ENCODE measurements at places on chromosomes 5 and 9.

DNA sequence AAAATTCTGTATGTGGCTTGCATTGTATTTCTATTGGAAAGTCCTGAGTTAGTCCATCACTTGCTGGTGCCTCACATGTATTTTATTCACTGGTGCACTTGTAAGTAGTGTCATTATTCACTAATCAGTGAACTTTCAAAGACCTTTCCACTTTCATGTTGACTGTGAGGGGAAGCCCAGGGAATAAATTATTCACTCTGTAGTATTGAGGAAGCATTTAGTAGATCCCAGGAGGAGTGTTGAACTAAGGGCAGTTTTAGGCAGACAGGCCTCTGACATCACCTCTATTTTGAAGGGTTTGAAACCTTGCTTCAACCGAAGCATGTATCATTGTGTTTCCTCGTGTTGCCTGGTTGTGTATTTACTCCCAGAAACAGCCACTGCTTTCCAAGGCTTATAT lies 705.4 kb upstream of the RIOK2 start:
- no peak for DNase-seq

- DNase-seq: no peak
These were observed 483 bp downstream of the C9orf85 start for GRCh38 chr9:71911908-71912335.

- DNase-seq: no peak
These were observed 45.9 kb upstream of the TRMT10B start for GRCh38 chr9:37707748-37708147.

DNA sequence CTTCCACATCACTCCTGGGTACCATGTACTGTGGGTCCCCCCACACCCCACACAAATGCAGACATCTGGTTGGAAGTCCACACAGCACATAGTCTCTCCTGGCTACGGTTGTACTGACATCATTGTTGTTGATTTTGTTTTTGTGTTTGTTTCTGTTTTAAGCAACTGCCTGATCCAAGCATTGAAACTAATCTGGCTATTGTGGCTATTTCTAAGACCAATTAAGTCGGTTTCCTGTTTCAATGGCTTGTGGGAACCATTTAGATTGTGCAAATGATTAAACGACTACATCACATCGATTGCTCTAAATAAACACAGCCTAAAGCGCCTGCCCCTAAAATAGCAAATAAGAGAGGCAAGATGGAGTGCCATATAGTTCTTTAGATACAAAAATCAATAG lies 226.8 kb upstream of the IRX4 start:
- DNase-seq: no peak

- no peak for DNase-seq
These were observed 634.9 kb upstream of the ZNF608 start for GRCh38 chr5:125381290-125381689.

DNA sequence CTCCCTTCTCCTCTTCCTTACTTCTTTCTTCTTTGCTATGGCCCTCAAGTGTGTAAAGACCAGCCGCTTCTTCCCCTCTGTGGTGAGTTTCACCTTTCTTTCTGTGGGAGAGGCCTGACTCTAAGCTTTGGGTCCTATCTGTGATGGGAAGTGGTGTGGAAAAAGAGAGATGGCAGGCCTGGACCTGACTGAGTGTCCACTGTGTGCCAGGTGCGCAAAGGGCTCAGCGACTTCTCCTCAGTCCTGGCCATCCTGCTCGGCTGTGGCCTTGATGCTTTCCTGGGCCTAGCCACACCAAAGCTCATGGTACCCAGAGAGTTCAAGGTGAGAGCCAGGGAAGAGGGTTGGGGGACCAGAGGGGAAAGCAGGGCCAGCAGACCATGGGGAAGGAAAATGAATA lies 5.9 kb downstream of the SLC4A9 start:
- DNase-seq: no peak

DNA sequence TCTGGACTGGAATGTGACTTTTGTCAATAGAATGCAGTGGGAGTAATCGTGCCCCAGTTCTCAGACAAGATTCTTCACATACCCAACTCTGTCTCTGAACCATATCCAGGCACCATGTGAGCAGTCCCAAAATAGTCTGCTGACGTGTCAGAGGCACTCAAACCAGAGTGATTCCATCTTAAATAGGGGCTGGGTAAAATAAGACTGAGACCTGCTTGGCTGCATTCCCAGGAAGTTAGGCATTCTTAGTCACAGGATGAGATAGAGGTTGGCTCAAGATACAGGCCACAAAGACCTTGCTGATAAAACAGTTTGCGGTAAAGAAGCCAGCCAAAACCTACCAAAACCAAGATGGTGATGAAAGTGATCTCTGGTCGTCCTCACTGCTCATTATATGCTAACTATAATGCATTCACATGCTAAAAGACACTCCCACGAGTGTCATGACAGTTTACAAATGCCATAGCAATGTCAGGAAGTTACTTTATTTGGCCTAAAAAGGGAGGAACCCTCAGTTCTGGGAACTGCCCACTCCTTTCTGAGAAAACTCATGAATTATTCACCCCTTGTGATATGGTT lies 16.9 kb upstream of the PLCXD3 start:
- no peak for DNase-seq

DNA sequence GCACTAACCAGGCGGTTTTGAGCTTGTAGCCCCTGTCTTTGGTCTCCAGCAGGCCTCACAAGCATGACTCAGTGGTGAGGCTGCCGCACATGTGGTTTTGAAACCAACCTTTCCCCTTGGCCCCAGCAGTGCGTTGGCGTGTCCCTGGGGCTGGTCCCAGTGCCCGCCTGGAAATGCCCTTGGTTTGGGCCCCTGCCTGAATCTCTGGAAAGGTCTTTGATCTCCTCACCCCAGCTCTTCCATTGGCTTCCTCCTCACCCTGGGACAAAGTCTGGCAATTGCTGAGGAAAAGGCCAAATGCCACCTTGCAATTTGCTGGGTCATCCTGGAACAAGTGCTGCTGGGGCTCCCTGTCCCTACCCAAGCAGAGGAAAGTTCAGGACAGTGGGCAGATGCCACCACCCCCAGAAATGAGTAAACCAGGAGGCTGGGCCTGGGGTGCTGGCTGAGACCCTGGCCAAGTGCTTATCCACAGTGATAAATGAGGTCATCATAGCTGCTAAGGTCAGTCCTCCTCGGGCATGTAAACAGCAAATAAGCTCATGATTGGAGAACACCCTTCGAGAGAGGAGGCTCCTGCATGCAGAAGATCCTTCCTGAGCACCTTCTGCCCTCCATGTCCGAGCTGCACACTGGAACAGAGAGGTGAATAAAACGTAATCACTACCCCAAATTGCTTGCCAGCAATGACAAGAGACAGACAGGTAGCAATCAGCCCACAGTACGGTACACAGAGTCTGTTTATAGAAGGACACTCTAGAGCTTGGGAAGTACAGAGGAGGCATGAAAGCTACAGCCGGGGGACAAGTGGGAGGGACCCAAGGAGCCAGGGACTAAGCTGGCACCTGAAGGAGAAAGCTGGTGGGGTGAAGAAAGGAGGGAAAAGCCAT lies 98.9 kb upstream of the CPEB4 start:
- no peak for DNase-seq

DNA sequence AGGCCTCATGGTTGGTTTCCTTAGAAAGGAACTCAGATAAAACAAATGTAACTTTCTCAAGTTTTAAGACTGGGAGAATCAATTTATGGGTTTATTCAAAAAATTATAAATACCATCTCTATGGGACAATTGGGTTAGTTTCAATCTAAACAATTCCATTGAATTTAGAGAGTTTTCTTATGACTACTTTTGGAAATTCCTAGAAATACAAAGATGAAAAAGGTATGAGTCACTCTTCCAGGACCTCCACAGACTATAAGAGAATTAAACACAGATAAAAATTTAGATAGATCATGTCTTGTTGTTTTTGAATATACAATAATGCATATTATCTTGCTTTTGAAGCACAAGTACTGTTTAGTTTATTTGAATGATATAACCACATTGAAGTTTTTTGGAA lies 188.7 kb downstream of the CHSY3 start:
- no peak for DNase-seq

DNA sequence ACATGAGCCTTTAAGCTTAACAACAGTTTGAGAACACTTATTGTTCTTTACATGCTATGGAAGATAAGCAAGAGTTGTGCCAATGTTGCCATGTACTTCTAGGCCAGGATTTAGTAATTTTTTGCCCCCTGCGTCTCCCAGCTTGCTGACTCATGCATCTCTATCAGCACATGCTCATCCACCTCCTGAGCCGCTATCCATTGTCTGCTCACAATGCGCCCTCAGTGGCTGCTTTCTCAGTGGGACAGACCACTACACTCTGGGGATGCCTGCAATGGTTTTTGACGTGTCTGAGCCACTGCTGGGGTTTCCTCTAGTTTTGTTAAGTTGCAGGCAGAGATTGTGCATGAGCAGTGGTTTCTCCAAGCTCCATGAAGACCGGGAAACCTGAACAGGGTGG lies 50.9 kb upstream of the PHF2 start:
- no peak for DNase-seq

DNA sequence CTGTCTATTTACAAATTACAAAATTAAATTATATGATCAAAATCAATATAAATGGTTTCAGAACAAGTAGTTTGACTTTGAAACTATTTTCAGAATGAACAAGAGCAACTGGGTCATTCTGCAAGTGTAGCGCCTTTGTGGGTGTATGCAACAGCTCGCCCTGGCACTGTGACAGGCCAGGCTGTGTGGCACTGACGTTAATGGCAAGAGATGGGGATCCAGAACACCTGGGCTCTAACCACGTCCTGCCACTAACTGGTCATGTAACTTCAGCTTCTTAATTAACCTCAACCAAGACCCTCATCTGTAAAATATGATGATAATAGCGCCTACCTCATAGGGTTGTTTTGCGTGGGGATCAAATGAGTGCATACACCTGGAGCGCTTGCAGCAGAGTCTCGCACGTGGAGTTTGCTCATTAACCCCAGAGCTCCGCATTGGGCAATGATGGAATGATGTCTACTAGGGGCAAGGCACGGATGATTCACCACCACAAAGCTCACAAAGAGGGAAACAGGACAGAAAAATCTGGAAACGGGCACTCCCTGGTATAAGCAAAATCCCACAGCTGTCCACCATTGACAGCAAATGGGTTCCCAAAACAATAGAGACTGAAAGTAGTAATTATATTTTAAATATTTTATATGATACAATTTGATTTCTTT lies 639.4 kb downstream of the SEMA5A start:
- no peak for DNase-seq

DNA sequence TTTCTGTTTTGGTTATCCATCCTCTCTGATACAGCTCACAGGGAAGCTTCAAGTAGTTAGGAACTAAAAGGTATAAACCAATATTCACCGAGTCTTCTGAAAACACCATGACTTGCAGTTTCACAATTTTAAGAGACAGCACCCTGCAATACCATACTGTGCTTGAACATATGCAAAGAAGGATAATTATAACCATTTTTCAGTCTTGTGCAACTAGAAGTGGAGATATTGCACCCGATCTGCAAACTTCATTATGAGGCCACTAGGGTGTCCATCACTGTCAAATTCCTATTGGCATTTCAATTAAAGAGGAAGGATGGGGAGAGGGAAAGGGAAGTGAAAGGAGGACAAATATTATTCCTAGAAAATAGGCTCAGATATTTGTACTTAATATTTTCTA lies 32.4 kb upstream of the CEP120 start:
- DNase-seq: no peak

DNA sequence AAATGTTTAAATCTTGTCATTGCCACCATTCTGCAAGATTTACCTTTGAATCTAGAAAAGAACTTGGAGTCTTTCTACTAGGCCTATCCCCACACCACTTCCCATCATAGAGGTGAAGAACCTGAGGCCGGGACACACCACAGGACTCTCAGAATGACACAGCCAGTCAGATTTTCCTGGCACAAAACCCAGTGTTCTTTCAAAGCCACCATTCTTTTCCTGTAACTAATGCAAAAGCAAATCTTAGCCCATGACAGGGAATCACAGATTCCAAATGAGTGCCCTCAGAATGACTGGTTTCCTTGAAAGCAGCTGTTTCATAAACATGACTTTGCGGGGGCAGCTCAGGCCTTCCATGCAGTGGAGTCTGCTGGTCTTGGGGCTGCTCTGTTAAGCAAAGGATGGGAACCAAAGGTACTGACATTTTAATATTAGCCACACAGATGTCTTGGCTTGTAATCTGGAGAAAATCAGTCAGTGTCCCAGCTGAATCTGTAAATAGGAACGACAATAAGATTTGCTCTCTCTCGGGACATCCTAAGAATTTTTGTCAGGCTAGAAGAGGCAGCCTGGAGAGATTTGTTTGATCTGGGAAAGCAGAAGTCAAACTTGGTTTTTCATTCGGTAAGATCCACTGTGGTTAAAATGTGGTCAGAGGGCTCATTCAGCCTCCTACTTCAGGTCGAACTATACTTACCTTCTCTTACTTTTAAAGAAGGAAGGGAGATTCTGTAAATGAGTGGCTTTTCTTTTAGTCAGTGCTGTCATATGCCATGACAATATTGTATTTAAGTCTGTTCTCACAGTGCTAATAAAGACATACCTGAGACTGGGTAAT lies 115.1 kb downstream of the PALM2AKAP2 start:
- no peak for DNase-seq

DNA sequence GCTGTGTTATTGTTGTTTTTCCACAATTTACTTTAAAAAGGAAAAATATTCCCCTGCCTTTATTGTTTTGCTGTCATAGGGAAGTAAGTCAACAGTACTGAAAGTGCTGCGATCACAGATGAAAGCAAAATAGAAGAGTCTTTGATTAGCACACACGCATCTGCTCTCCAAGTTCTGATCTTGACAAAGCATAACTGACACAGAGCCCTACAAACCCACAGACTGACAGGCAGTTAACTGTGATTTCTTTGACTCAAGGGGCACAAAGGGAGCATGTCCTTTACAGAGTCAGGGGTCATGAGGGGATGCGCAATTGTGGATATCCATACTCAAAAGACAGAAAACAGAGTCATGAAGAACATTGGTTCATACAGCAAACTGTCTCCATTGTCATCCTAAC lies 123.7 kb downstream of the SNCAIP start:
- no peak for DNase-seq

GRCh38 chr5:147800491-147800890 lies 18.0 kb upstream of the JAKMIP2 start:
- DNase-seq: no peak

GRCh38 chr9:89536145-89536574 lies 38.2 kb upstream of the SEMA4D start:
- no peak for DNase-seq

DNA sequence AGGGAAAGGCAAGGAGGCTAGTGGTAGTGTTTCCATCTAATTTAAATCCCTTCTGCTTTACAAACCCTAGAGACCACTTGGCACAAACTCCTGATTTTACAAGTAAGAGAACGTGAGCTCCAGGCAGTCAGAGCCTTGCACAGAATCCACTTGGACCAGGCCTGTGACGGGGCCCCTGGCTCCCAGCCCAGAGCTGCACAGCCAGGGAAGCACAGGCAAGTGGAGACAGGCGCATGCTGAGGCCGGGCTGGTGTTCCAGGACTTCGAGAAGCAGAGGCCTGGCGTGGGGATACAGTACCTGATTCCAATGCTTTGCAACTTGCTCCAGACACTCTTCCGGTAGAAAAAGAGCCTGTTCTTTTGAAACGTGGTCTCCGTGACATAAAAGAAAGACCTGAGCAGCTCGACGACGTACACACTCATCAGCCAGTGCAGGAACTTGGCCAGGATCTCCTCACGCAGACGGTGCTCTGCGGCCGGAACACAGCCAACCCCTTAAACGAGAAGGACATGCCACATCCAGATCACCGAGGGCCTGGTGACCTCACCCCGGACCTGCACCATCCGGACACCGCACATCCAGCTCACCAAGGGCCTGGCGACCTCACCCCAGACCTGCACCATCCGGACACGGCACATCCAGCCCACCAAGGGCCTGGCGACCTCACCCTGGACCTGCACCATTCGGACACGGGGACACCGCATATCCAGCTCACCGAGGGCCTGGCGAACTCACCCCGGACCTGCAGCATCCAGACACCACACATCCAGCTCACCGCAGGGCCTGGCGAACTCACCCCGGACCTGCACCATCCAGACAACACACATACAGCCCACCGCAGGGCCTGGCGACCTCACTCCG lies 12.5 kb downstream of the TERT start:
- DNase-seq: no peak
